ENCODE measurements at places on chromosomes 3 and 15.

DNA sequence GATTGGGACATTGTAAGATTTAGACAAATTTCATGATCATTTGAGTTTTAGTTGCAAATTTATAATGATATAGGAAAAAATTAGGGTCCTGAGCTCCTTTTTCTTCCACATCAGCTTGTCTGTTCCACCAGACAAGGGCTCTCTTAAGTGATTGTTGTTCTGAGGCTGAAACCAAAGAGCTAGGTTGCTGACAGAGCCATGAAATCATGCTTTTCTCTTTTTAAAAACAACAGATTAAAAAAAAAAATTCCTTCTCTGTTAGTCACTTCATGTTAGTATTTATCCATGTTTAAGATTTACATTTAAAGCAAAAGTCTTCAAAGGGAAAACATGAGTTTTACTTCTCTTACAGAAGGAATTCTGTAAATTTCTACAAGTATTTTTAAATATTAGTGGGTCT lies 56.8 kb downstream of the ATP2C1 start:
- DNase-seq, result no peak

DNA sequence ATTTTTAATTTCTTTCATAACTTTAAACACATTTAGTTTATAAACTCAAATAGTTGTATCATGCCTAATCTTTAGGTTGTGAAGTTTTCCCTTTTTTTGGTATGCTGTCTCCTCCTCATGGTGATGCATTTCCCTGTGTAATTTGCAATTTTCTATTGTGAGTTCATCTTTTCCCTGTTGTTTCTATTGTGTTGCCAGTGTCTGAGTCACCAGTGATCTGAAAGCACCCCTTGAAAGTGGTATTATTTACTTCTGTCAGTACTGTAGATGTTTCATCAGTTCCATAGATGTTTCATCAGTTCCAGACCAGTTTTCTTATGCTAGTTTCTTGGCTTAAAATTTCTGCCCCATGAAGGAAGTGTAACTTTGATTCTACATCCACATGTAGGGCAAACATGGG lies 80.6 kb downstream of the OXSM start:
- DNase-seq, result no peak

GRCh38 chr3:46979958-46980497 lies 562 bp downstream of the NBEAL2 start:
- DNase-seq, result no peak

DNA sequence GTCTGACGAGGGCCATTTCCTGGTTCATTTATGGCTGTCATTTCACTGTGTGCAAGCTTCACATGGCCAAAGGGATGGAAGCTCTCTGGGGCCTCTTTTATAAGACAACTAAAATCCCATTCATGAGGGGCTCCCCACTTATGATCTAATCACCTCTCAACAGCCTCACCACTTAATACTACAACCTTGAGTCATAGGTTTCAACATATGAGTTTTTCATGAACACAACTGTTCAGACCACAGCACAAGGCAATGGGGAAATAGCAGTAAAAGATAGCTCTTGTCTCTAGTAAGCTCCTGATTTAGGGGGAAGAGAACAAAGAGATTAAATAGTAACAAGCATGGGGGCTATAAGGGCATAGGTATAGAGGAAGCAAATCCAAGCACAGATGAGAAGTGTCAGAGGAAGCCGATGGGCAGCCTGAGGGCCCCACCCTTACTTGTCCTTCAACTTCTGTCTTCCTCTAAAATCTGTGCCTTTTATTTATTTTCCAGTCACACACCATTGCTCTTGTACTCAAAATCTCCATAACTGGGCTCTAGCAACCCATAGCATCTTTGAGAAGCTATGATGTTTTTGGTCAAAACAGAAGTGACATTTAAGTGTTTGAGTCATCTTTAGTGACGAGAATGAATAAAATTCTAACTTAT lies 329.1 kb downstream of the UNC13C start:
- DNase-seq, result no peak

GRCh38 chr3:153970047-153970446 lies 151.1 kb upstream of the ARHGEF26 start:
- DNase-seq, result no peak

DNA sequence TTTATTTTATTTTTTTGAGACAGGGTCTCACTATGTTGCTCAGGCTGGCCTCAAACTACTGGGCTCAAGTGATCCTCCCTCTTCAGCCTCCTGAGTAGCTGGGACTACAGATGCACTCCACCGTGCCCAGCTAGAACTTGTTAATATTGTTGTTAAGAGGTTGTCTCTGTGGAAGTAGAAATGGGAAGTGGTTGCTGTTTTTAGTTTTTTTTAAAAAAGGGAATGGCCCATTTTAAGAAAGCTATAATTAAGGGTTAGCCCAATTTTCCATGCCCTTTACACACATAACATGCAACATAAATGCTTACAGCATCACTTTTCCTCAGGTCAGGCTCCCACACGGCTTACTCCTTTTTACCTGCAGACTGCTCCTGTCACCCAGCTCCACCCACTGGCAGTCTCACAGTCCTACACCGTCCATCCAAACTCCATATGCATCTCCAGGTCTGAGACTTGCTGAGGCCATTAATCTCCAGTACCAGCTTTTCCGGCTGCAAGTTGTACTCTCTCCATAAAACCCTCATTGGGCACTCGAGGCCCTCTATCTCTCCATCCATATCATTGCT lies 19.8 kb downstream of the MORC1 start:
- no peak for DNase-seq

- no peak for DNase-seq
Observed at GRCh38 chr3:32510075-32510724, 7.5 kb upstream of the CMTM6 start.

DNA sequence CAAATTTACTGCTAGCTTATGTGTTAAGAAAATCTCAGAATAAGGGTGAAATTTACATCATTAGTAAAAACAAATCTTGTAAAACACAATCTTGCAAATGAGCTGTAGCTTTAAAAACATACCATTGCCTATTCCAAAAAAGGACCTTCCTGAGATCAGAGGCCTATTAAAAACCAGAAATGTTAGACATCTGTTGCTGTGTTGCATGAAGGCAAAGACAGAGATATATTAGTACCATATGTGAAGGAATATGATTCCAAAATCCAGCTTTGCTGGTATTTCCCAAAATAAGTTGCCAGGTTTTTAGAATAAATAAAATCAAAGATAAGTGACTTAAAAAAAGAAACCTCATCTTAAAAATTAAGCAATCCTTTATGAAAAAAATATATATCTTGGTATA lies 504.1 kb upstream of the CDIN1 start:
- no peak for DNase-seq

- DNase-seq, result no peak
Observed at GRCh38 chr3:8988384-8988655, 25.0 kb upstream of the RAD18 start.

DNA sequence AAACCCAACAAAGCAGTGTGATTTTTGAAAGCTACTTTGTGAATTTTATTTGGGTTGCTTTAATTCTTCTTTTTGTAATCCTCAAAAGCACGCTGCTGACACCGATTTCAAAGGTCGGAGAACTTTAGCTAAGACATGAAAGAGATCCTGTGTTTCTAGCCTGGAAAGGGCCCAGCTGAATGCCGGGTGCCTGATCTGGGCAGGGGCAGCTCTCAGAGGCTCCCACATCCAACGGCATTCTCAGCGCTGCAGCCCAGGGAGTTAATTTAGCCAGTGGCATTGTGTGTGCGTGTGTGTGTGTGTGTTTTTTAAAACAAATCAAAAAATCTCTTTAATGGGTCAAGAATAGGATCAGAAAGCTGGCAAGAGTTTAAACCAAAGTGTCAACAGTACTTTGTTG lies 6.6 kb downstream of the RBP1 start:
- no peak for DNase-seq

GRCh38 chr3:16251316-16252085 lies 13.2 kb downstream of the DPH3 start:
- no peak for DNase-seq

DNA sequence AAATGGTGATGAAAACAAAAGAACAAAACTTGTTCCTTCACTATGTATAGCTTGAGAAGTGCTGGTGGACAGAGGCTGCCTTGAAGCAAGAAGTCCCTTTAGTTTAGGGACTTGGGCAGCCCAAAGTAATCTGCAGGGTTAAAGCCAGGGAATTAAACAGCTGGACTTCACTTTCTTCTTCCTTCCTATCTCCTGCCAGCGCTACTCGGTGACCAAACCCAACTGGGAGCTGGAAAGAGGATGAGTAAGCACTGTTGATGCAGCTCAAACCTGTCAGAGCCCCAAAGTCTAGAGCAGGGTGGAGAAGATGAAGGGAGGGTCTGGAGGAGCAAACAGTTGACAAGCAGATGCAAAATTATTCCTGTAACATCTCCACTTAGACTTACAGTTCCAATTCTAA lies 73.1 kb upstream of the FBN1 start:
- DNase-seq, result no peak

DNA sequence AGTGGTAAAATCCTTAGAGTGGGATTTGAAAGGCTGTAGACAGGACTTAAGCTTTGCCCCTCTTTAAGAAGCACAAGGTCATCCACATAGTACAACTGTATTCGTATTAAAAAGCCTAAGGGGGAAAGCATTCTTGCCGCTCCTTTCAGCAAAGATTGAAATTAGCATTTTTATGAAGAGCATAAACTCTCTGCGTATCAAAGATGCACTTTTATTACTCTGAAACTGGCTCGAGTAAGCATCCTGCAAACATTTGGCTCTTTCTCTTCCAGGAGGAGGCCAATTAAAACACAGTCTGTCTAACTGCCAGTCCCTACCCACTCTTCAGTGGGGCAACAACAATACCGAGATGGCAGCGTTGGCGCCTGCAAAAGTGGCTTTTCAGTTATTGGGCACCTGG lies 192.5 kb upstream of the TPRG1 start:
- no peak for DNase-seq

DNA sequence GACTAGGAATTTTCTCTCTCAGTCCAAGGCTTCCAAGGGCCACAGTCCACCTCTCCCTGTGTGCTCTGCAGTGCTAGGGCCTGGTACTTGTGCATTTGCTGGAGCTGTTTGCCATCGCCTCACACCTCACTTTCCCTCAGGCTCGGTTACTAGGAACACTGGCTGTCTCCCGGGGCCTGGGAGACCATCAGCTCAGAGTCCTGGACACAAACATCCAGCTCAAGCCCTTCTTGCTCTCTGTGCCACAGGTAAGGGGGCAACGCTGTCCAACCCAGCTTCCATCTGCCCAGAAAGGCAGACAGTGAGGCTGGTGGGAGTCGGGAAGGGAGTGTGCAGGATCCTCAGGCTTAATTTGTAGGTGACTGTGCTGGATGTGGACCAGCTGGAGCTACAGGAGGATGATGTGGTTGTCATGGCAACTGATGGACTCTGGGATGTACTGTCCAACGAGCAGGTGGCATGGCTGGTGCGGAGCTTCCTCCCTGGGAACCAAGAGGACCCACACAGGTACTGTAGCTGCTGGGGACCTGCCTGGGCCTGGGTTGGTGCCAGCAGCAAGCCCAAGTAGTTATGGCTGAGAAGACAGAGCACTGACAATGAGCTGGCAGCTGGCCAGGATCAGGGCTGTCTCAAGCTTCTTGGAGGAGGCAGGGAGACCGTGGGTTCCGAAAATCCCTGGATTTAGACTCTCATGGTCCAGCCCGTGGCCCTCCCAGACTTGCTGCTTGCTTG lies 3.4 kb downstream of the PPM1M start:
- no peak for DNase-seq

DNA sequence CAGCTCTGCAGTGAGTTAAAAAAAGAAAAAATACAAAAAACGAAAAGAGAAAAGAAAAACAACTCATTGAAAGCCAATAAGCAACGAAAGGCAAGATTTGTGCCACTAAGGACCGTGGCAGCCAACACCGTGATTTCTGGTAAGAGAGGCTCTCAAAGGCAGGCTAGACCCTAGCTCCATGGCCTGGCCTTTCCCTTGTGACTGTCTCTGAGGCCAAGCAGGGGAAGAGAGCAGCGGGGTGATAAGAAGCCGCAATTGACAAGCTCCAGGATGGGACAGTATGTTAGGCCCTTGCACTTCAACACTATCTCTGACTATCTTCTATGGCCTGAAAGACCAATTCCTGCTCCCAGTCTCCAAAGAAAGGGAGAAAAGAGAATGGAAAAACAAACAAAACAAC lies 12.4 kb downstream of the APOD start:
- DNase-seq, result no peak

GRCh38 chr15:73305331-73306211 lies 63.2 kb downstream of the HCN4 start:
- no peak for DNase-seq

- DNase-seq, result no peak
Observed at GRCh38 chr3:40801284-40801741, 276.6 kb downstream of the ZNF621 start.

- no peak for DNase-seq
Observed at GRCh38 chr3:15355086-15355485, 22.7 kb upstream of the SH3BP5 start.

GRCh38 chr15:41501191-41501917 lies 7.7 kb downstream of the ITPKA start:
- DNase-seq, result peak; percentile 8

GRCh38 chr3:126287536-126288241 lies 69.5 kb downstream of the KLF15 start:
- DNase-seq, result no peak
